ENCODE measurements at places on chromosomes 16 and 17.

DNA sequence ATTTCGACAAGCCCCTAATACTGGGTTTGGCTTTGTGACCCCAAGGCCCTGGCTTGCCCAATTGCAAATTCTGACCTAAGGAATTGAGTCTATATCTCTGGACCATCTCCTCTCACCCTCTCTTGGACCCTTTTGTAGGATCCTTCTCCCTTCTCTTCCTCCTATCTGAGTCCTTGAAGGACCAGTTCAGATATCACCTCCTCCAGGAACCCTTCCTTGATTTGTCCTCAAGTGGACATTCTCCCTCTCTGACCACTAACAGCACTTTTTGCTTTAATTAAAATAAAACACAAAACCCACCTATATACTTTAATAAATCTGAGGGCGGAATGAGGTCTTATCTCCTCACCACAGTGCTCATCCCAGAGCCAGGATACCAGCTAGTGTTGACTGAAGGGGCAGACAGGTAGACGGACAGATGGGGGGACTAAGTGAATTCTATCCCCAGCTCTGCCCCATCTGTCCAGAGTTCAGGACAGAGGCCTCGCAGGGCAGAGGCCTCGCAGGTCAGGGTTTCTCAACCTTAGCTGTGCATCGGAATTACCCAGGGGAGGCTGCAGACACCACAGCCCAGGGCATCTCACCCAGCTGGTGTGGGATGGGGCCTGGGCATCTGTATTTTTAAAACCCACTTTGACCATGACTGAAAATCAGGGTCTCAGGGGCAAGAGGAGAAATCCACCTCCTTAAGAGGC, 9.1 kb downstream of the PLCD3 start:
- DNase-seq, result no peak
- peak overlapping the region; percentile 71 for H3K27ac ChIP-seq
- peaks cover 4% of the 10 kb centered on the region for H3K36me3 ChIP-seq
- no peak overlapping the region for H3K4me3 ChIP-seq

DNA sequence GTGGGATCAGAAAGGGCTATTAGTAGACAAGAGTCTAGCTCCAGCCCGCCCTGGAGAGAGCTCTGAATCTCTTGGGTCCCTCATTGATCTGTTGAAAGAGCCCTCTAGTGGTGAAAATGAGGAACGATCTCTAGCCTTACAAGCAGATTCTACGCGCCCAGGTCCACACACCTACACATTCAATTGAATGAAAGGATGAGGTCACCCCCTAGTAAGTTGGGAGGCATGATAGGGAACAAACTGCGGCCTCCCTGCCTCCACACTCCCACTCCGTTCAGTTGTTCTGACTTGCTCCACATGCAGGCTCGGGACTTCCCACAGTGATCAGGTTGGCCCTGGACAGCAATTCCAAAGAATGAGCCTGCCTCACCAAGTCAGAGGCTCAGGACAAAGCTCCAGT, 2.9 kb upstream of the CACNG3 start:
- H3K4me3 ChIP-seq, result no peak overlapping the region
- H3K27me3 ChIP-seq, result no peaks in the 10 kb centered on the region
- H3K27ac ChIP-seq, result no peak overlapping the region
- H3K4me1 ChIP-seq, result no peaks in the 10 kb centered on the region
- no peak for DNase-seq
- no peaks in the 10 kb centered on the region for H3K36me3 ChIP-seq

DNA sequence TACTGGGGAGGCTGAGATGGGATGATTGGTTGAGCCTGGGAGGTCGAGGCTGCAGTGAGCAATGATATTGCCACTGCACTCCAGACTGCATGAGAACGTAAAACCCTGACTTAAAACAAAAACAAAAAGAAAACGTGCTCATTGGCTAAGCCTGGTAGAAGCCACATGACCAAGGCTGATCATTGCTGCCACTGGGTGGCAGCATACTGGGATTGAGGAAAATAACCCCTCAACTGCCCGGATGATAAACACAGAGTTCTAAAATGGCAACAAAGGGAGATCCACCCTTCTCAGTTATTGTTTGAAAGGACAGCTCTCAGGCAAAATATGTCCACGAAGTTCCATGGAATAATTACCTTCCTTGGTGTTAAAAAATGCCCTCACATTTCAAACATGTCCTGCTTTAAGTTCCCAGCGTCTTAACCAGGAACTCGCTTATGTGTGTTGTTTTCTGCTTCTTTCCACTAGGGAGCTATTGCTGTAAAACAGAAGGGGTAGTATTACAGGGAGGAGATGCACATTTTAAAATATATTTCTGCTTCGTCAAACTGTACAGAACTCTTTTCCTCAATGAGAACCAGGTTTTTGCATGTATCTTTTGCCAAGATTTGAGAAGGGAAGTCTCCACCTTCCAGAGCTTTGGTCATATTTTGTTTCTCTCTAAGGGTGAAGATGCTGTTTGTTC, 675.3 kb downstream of the MAF start:
- no peaks in the 10 kb centered on the region for H3K4me1 ChIP-seq
- no peak overlapping the region for H3K27ac ChIP-seq
- H3K27me3 ChIP-seq, result no peaks in the 10 kb centered on the region
- no peak overlapping the region for H3K4me3 ChIP-seq

GRCh38 chr16:66845791-66846221, 1.6 kb downstream of the CA7 start:
- DNase-seq, result no peak
- H3K27ac ChIP-seq, result no peak overlapping the region
- H3K36me3 ChIP-seq, result no peaks in the 10 kb centered on the region
- peaks cover 66% of the 10 kb centered on the region for H3K27me3 ChIP-seq
- H3K4me1 ChIP-seq, result no peaks in the 10 kb centered on the region

DNA sequence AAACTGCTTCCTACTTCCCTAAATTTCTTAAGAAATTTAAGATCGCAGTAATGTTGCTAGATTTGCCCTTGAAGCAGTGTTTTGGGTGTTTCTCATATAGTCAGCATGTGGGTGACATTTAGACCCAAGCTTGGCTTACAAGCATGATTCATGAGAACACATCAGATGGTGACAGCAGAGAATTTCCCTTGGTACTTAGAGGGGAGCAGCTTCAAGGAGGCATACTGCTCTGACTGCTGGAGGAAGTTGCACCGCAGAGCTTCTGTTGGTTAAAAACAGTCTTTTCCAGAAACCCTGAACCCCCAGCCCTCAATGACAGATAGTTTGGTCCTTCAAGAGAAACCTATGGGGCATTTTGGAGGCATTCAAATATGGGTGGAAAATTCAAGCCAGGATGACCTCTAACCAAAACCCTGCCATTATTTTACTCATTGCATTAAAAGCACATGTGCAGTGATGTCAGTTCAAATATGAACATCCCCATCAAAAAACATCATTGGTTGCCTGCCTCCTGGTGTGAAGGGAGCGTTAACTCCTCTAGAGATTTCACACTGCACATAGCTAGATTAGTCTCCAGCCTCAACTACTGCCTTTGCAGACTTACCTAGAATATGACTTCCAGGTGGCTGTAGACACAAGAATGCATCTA, 201.5 kb upstream of the CACNG5 start:
- DNase-seq, result no peak
- H3K27ac ChIP-seq, result no peak overlapping the region
- H3K4me1 ChIP-seq, result peaks cover 45% of the 10 kb centered on the region
- peaks cover 16% of the 10 kb centered on the region for H3K36me3 ChIP-seq
- no peaks in the 10 kb centered on the region for H3K27me3 ChIP-seq
- no peak overlapping the region for H3K4me3 ChIP-seq

- H3K36me3 ChIP-seq, result no peaks in the 10 kb centered on the region
- H3K27me3 ChIP-seq, result no peaks in the 10 kb centered on the region
- no peak overlapping the region for H3K27ac ChIP-seq
- DNase-seq, result no peak
Observed at GRCh38 chr16:89697161-89697615, 4.3 kb downstream of the SPATA2L start.

- H3K4me1 ChIP-seq, result peaks cover 31% of the 10 kb centered on the region
- H3K4me3 ChIP-seq, result no peak overlapping the region
- H3K27ac ChIP-seq, result no peak overlapping the region
- H3K27me3 ChIP-seq, result peaks cover 3% of the 10 kb centered on the region
- no peaks in the 10 kb centered on the region for H3K36me3 ChIP-seq
Observed at GRCh38 chr17:27550974-27551505, 79.9 kb upstream of the LGALS9 start.

GRCh38 chr16:9948933-9949332, 233.3 kb downstream of the GRIN2A start:
- no peaks in the 10 kb centered on the region for H3K27me3 ChIP-seq
- H3K36me3 ChIP-seq, result no peaks in the 10 kb centered on the region
- H3K27ac ChIP-seq, result no peak overlapping the region
- no peak overlapping the region for H3K4me3 ChIP-seq
- no peak for DNase-seq
- H3K4me1 ChIP-seq, result no peaks in the 10 kb centered on the region

DNA sequence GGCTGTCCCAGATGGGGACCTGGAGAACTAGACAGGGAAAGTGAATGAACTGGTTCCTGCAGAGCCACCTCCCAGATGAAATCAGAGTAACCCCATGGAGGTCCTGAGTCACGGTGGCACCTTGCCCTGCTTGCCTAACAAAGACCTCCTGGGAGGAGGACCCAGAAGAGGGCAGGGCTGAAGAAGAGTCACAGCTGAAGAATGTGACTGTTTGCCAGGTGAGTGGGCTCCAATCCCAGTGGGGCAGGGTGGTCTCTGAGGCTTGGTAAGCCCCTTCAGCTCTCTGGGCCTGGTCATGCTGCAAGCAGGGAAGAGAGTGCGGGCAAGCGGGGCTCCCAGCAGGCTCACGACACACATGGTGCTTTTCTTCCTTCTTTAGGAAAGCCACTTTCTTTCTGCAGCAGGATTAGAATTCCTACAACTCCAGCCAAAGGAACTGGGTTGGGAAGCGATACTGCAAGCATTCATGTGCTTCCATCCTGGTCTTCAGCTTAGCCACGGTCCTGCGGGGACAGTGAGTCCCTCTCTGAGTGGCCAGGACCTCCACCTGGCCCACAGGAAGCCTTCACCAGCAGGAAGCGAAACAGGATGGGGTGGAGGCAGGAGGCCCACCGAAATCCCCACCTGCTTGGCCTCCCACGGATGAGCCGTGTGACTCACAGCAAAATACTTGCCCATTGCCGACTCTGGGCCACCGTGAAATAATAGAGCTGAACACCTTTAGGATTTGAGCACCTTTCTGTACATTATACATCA, 4.3 kb downstream of the C16orf74 start:
- no peak overlapping the region for H3K4me3 ChIP-seq
- H3K36me3 ChIP-seq, result peaks cover 7% of the 10 kb centered on the region
- H3K27me3 ChIP-seq, result no peaks in the 10 kb centered on the region
- peaks cover 30% of the 10 kb centered on the region for H3K4me1 ChIP-seq
- H3K27ac ChIP-seq, result peak overlapping the region; percentile 56
- DNase-seq, result peak; percentile 27

- H3K36me3 ChIP-seq, result no peaks in the 10 kb centered on the region
- no peak for DNase-seq
- no peak overlapping the region for H3K4me3 ChIP-seq
- no peaks in the 10 kb centered on the region for H3K4me1 ChIP-seq
- H3K27ac ChIP-seq, result no peak overlapping the region
Observed at GRCh38 chr17:78276098-78276887, 44.9 kb downstream of the TMEM235 start.

GRCh38 chr16:81163671-81164070, 67.5 kb upstream of the GCSH start:
- peaks cover 12% of the 10 kb centered on the region for H3K27me3 ChIP-seq
- peaks cover 3% of the 10 kb centered on the region for H3K36me3 ChIP-seq
- no peaks in the 10 kb centered on the region for H3K4me1 ChIP-seq

DNA sequence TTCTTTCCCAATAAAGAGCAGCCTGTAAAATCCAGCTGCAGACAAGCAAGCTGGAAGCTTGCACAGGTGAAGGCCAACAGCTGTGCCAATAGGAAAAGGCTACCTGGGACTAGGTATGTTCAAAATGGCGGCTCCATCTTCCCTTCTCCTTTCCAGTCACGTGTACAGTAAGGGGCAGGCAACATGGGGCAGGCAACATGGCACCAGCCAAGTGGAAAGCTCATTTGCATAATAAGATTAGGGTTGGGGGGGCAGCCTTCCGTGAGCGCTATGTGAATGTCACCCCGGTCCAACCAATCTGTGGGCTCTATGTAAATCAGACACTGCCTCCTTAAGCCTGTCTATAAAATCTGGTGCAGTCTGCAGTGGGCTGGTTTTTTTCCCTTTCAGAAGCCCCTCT, 31.3 kb downstream of the TVP23A start:
- peaks cover 26% of the 10 kb centered on the region for H3K27me3 ChIP-seq
- no peak for DNase-seq
- H3K4me1 ChIP-seq, result no peaks in the 10 kb centered on the region
- no peaks in the 10 kb centered on the region for H3K36me3 ChIP-seq

DNA sequence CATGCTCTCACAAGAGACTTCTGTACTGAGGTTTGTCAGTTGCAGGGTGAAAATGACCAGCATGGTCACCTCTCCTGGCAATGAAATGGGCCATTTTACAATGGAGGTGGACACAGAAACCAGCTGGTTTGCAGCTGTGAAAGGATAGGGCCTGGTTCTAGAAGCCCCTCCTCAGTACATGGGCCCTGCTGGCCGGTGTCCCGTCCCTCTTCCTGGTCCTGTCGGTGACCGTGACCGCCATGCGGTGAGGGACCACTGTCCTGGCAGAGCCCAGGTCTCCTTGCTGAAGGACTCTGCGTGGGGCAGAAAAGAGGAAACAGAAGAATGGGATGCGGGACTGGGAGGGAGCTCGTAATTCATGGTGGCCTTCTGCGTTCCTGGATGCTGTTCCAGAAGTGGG, 76.0 kb upstream of the ZNF423 start:
- H3K36me3 ChIP-seq, result no peaks in the 10 kb centered on the region
- DNase-seq, result no peak
- H3K27ac ChIP-seq, result no peak overlapping the region
- H3K27me3 ChIP-seq, result peaks cover 26% of the 10 kb centered on the region

- H3K4me1 ChIP-seq, result no peaks in the 10 kb centered on the region
- H3K36me3 ChIP-seq, result 0 out of 2 replicates have a peak, but pooled peaks cover 4% of the 10 kb centered on the region
- H3K27me3 ChIP-seq, result peaks cover 2% of the 10 kb centered on the region
- H3K4me3 ChIP-seq, result no peak overlapping the region
- H3K27ac ChIP-seq, result no peak overlapping the region
Observed at GRCh38 chr16:1196494-1196893, 28.6 kb downstream of the TPSG1 start.

DNA sequence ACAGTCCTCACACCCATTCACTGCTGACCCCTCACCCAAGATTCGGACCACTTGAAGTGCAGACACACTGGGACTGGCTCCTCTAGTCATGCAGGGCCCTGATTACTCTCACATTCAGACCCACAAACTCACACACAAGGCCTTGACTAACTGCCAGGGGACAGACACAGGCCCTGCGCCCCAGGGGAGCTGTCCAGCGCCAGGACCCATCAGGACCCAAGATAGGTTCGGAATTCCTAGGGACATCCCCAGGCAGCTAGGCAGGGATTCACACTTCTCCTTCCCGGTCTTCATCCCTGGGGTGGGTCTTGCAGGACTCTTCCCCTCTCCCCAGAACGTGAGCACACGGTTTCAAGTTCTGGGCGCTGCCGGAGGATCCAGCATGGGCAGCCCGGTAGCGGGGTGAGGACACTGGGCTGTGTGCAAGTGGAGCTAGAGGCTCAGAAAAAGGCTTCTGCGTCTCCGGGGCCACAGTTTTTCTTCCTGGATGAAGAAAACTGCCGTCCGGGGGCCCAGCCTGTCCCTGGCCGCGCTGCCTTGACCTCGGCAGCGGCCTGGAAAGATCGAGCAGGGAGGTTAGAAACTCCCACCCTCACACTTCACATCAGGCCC, 1.6 kb downstream of the SEZ6 start:
- no peak overlapping the region for H3K4me3 ChIP-seq
- H3K27me3 ChIP-seq, result peaks cover 27% of the 10 kb centered on the region
- peak; percentile 4 for DNase-seq
- no peak overlapping the region for H3K27ac ChIP-seq
- peaks cover 8% of the 10 kb centered on the region for H3K4me1 ChIP-seq

Data from HFFc6 (cell line).